HepG2 (cell line): ENCODE measurements at places on chromosomes 6 and 20. TPM values are rescaled to one million over a fixed set of nuclear protein-coding genes. Genes with fewer than 3 reads are reported as not detected.
A peak's percentile ranks its signal among the peaks of the same experiment; 100 is the strongest.

PGM3 gene
- 54.2 and 72.5 TPM in 2 replicates for polyA plus RNA-seq

GLP1R gene
- polyA plus RNA-seq, result not detected in 2 replicates

RWDD1 gene
- 20.9 and 27.4 TPM in 2 replicates for polyA plus RNA-seq

DNA sequence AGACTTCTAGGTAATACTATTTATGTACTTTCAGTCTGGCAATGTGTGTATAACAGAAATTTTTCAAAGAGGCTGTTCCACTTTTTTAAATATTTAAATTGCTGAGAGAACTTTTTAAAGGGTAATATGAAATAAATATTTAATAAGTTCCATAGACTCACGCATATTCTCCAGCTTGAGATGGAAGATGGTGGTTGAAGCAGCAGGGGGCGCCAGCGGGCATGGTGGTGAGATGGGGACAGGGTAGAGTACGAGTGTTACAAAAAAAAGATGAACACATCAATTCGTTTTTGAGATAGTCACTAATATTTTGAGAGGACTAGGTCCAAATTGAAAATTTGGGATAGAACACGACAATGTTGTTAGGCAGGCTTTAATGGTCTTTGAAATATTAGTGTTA is 68.4 kb downstream of the RSPO3 start:
- peak; percentile 41 for DNase-seq

- DNase-seq, result no peak
Observed at GRCh38 chr20:25008388-25009217, 16.1 kb upstream of the APMAP start.

- no peak for DNase-seq
Observed at GRCh38 chr20:55461519-55461918, 543.8 kb downstream of the CBLN4 start.

DNA sequence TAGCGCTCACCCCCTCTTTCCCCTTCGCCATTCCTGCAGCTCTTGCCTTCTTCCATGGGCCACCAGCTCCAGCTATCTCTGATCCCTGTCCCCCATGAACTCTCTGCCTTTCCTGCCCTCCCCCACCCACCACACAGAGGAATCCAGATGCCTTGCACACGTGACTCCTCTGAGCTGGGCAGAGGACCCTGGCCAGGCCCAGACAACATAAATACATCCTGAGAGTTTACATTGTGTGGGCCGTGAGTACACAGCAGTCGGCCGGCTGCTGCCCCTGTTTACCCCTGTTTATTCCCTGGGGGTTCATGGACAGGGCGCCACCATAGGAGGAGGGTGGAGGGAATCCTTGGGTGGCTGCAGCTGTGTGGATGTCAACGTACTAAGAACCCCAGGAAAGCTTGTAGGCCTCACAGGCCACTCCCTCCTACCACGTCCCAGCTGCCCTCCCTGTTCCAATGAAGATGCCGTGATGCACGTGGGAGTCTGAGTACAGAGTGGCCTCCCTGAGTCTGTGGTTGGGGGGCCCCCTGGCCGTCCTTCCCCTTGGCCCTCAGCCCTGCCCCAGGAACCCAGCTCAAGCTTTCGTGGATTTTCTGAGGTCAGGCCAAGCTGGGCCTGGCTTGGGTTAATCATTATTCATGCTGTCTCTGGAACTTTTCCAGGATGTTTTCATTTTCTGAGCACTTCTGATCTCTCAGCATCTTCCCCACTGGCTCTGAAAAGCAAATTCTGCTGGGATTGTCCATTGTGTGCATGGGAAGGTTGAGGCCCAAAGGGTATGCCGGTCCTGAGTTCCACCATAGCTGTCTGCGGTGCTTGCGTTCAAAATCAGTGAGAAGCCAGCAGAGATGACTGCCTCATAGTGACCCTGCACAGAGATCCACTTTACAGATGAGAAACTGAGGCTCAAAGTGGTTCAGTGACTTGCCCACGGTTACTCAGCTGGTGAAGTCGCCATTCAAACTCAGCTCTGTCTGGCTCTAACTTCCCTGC is 136.3 kb downstream of the MRPL14 start:
- peak; percentile 93 for DNase-seq

DNA sequence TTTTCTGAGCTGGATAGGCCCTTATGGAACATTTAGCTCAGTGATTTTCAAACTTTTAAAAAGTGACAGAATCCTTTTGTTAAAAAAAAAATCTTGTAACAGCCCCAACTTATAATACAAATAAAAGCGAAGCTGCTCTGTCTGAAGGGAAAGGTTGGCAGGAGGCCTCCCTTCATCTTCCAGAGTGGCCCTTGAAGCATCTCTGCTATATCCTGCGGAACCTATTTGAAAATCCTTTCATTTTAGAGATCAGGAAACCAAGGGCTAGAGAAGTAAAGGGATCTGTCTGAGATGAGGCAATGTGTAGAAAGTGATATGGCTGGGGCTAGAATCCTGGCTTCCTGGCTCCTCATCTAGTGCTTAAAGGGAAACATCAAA is 107.8 kb downstream of the UBE3D start:
- no peak for DNase-seq

DNA sequence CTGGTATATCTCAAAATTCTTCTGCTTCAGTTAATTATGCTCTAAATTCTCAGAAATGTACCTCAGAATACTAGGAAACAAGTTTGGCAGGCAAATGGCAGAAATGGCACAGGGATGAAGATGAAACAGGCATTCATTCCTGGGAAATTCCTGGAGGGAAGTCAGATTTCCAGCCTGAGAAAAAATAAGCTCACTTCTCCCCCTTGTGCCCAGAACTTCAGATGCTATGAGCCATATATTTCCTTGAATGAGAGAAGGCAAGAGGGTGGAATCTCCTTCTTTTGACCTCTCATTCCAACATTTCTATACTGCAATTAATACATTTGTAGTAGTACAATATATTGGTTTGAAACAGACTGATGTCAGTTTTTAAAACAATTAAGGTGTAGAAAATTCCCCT is 22.8 kb downstream of the RGS17 start:
- DNase-seq, result no peak

GRCh38 chr6:128554302-128554701 is 33.9 kb upstream of the PTPRK start:
- DNase-seq, result peak; percentile 13

DNA sequence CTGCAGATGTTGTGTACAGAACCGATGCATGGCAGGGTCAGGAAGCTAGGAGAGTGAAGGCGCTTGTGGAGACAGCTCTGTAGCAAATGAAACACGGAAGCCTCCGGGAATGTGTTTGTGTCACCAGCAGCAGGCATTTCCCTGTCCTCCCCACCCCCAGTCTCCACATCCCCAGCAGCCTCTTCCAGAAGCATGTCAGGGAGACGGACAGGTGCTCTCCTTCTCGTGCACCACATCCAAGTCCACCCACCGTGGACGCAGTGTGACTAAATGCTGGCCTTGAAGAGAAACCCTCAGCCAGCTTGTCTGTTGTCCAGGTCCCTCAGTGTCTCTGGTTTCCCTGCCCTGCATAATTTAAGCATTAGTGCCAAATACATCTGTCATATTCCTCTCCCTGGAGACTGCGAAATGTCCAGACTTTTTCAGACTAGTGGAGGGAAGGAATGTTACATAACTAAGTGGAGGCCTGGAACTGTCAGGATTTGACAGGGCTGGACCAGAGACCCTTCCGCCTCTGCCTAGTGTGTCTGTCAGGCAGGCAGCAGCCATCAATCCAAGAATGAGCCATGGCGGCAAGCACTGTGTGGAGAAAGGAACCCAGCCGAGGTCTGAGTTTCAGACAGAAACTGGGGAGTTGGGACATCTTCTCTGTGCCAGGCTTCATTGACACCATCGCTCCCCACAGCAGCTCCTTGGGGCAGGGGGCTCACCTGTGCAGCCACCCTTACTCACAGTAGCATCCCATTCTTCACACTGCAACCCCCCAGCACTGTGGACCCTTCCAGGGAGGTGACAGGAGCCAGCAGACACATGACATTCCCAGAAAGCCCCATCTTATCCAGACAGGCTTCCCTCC is 26.6 kb upstream of the PI16 start:
- DNase-seq, result no peak

GRCh38 chr6:127738423-127738822 is 161.4 kb downstream of the C6orf58 start:
- peak; percentile 7 for DNase-seq

DNA sequence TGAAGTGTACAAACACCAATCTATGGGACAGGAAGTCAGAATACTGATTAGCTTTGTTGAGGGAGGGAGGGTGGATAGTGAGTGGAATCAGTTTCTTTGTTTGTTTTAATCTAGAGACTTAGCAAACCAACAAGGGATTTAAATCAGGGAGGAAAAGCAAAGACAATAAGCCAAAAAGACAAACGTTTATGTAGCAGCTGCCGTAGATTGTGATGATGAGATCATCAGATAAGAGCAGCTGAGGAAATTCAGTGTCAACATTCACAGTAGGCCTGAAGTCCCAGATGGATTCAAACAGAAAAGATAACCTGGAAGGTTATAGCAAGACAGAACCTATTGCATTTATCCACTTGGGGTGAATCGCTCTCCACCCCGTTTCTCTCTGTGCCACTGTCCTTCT is 104.9 kb upstream of the SYNDIG1 start:
- DNase-seq, result no peak
